ENCODE measurements at places on chromosomes 3 and 15.

DNA sequence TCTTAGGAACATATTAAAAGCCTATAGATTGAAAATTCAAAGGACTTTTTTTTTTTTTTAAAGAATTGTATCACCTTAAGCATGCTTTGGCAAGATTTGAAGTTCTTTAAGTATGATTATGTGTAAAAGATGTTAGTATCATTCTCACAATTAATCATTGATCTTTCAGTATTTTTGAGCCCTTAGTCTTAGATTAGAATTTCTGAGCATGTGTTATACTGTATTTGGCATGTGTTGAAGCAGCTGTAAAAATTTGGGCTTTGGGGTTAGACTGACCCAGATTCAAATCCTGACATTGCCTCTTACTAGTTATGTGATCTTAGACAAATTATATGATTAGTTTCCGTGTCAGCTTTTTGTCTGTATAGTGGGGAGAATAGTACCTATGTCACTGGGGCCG, 6.3 kb downstream of the OXSR1 start:
- DNase-seq = no peak

DNA sequence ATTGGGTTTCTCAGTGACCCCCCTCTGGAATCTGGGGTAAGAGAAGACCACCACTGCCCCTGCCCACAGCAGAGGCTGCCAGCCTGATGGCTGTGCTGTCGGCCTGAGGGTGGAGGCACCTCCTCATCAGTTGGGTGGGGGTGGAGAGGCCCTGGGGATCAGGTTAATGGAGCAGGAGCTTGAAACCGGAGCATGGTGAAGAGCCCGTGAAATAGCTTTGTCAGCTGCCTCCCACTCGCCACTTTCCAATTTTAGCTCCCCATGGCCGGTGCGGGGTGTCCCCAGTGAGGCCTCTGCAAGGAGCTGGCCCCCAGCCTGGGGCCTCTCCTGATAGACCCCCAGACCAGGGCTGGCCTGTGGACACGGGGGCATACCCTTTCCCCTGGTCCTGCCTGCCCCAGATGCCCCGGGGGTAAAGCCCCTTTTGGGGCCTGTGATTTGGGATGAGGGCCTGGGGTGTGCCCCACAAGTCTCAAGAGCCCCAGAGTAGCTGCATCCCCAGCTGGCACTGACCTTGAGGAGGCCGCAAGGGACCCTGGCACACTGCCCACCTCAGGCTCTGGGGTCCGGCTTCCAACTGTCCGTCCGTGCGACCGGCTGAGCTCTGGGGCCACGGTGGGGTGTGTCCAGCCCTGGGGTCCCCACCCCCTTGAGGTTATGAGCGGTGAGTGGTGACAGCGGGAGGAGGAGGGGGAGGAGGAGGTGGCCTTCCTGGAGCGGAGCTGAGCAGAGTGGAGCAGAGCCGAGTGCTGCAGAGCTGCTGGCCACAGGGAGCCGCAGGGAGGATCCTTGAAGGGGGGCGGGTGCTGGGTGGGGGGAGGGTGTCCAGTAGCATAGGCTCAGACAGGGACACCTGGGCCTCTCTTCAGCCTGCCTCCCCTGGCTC, at the start of gene HHATL:
Gene HHATL, minus strand, starts transcription at position 733 of the 886 bp plus-strand sequence. CDS start 1,972 bp downstream, outside the sequence.
- no peak for DNase-seq

GRCh38 chr3:197889204-197889930, 60.6 kb upstream of the RPL35A start:
- no peak for DNase-seq

- DNase-seq = no peak
Observed at GRCh38 chr3:4833471-4833870, 145.8 kb upstream of the BHLHE40 start.

- DNase-seq = no peak
Observed at GRCh38 chr15:91184441-91184840, 84.4 kb downstream of the SV2B start.

GRCh38 chr15:40354408-40355171, 3.4 kb upstream of the DISP2 start:
- DNase-seq = no peak

- no peak for DNase-seq
Observed at GRCh38 chr15:51460796-51461195, 119.3 kb downstream of the GLDN start.

DNA sequence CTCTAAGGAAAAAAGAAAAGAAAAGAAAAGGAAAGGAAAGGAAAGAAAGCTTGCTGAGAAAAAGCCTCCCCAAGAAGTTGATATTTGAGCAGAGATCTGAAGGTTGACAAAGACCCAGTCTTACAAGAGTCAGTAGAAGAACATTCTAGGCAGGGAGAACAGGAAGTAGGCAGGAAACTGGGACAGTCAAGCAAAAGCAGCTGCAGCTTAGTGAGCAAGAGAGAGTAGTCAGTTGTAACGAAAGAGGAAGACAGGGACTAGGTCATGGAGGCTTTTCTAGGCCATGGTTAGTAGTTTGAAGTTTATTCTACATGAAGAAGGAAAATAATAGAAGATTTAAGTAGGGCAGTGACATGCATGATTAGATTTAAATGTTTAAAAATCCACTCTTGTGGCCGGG, 31.8 kb upstream of the KLHL6 start:
- no peak for DNase-seq

GRCh38 chr3:188749830-188750229, 421.9 kb upstream of the TPRG1 start:
- no peak for DNase-seq

- no peak for DNase-seq
Observed at GRCh38 chr15:63918317-63918672, 84.5 kb upstream of the HERC1 start.

DNA sequence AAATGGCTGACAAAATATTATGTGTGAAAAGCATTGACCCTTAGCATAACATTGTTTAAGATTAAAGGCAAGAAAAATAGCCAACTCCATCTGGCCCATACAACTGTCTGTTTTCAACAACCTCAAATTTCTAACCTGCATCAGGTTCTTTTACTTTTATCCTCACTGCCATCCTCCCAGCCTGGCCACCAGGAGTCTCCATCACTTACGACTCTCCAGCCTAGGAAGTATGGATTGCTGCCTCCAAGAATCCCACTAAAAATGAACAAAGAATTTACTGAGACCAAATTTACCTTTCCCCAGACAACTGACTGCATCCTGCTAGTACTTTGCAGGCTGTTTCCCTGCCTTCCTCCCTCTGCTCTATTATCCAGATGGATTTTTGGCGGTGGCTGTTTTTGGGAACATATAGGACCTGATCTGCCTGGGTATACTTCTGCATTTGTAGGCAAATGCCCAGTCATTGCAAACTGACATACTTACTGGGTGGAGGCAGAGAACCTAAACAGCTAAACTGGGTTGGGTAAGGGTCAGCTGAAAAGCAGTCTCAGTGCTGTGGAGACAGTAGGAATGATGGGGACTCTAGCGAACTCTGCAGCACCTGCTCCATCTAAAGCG, 144.2 kb downstream of the GHSR start:
- DNase-seq = no peak

GRCh38 chr3:52800079-52800478, 5.5 kb downstream of the ITIH3 start:
- DNase-seq = no peak

- no peak for DNase-seq
Observed at GRCh38 chr15:86663304-86663703, 583.6 kb downstream of the AGBL1 start.

DNA sequence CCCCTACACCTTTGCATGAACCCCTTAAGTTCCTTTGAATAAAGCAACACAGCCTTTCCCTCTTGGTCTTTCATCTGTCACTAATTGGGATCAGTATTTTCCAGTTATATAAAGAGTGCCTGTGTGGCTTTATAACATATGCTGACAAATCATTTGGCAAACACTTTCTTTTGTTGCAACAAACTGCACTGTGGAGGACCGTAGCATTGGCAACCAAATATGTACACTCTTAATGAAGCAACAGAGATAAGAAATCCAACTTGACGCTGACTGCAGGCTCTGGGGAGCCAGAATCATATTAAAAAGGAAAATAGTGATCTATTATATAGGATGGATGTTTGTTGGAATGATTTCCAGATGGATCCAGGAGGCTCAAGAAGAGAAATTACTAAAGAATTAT, 120.1 kb upstream of the PRICKLE2 start:
- DNase-seq = no peak

- no peak for DNase-seq
Observed at GRCh38 chr15:81270781-81271491, 53.0 kb downstream of the STARD5 start.

DNA sequence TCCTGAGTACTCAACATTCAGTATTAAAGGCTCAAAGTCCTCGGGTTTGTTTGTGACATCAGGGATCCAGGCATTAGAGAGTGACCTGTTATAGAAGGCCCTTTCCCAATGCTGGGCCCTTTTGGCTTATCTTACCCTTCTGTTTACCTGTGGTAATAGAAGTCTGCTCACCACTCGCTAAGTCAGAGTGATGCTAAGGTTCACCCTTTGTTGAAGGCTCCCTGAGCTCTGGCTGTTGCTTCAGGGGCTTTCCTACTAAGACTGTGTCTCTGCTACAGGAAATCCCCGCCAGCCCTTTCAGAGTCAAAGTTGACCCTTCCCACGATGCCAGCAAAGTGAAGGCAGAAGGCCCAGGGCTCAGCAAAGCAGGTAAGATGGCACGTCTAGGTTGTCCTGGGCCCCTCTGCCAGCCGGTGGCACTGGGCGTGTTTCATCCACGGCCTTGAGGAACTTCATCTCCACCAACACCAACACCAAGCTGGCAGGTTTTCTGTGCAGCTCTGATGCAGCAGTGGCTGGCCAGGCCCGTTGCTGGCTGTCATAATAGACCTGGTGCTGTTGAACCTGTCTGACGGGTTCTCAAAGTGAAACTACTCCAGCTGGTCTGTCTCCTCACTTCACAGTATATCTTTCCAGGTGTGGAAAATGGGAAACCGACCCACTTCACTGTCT, 99.1 kb downstream of the DNASE1L3 start:
- DNase-seq = no peak

Measured in esophagus squamous epithelium (tissue), 5 donors.